CD4-positive, alpha-beta T cell treated with Interleukin-4 for 4 hours (primary cell): ENCODE measurements at places on chromosomes 16 and 17.

DNA sequence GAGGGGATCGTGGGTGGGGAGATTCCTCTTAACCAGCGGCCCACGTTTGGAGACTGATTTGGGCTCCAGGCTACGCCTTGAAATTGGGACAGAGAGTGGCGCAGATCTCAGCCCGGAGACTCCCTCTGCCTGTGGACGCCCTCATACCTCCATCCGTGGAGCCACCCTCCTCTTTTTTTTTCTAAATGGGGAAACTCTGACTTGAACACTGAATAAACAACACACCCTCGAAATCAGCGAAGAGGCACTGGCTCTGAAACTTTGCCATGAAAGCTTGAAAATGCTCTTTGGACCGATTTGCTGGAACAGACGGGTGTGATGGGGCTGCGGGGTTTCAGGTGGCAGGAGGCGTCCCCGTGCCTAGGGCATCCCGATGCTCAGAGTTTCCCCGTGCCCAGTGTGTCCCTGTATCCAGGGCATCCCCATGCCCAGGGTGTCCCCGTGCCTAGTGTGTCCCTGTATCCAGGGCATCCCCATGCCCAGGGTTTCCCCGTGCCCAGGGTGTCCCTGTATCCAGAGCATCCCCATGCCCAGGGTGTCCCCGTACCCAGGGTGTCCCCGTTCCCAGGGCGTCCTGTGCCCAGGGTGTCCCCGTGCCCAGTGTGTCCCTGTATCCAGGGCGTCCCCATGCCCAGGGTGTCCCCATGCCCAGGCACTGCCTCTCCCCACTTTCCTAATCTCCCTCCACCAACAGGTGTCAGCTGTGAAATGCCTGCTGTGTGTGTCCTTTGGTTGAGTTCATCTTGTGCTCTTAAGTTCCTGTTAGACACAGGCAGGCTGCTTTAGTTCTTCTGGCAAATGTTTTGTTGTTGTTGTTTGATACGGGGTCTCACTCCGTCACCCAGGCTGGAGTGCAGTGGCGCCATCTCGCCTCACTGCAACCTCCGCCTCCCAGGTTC lies 187.0 kb downstream of the SEC14L1 start:
- no peak for DNase-seq

DNA sequence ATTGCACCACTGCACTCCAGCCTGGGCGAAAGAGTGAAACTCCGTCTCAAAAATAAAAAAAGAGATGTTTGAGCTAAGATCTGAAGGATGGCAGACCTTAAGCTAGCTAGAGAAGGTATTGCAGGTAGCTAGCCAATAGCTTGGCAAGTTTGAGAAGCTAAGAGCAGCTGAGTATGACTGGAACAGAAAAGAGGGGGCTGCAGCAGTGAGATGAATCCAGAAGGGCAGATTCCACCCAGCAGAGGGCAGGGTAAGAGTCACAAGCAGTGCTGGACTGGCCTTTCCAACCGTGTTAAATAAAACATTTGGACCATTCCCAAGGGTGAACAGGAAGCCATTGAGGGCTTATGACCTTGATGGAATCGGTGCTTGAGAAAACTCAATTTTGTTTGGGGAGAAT lies 5.7 kb upstream of the PHAF1 start:
- DNase-seq: no peak

DNA sequence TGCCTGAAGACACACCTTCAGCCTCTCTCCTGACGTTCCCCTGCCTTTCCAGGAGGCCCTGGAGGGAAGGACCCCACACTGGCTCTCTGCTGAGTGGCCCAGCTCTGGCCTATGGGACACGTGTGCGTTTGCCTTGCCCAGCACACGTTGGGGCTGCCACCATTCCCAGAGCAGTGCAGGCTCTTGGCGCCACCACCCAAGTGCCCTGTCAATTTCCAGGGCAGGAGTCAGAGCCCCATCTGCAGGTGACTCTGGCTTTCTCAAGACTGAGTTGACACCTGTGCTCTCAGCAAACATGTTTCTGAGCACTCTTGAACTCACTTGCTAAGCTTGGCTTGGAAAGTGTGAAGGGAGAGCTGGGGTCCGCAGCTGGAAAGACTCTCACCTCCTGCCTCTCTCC lies 4.7 kb upstream of the IRF8 start:
- DNase-seq: no peak

DNA sequence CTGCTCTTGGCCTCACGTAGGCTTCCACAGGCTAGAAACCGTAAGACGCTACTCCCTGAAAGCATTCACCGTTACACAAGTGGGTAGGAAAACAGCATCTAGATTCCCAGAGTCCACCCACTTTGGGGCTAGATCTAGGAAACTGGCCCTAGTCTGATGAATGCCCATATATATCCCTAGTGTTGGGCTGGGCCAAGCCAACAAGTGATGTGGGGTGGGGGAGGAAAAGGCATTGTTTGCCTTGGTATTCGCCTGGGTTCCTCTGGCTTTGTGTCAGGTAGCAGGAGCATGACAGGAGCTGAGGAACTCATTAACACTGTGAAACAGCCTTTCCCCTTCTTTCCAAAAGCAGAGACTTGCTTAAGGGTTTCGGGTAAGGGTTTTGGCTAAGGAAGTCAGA lies 112.4 kb downstream of the SMG6 start:
- no peak for DNase-seq

- DNase-seq: no peak
Observed at GRCh38 chr17:68512960-68513474, 787 bp downstream of the PRKAR1A start.

GRCh38 chr17:2967515-2967914 lies 95.9 kb downstream of the OR1D5 start:
- DNase-seq: no peak

DNA sequence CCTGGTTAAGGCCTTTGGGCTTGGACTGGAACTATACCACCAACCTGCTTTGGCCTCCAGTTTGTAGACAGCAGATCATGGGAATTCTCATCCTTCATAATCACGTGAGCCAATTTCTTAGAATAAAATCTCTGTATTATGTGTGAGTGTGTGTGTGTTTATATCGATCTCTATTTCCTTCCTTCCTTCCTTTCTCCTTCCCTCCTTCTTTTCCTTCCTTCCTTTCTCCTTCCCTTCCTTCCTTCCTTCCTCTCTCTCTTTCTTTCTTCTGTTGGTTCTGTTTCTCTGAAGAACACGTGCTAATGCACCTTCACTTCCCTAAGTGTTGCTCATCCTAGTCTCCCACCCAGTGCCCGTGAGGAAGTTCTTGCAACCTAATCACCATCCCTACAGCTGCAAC lies 35.5 kb upstream of the PHB1 start:
- no peak for DNase-seq

GRCh38 chr17:70621566-70621965 lies 452.2 kb downstream of the KCNJ2 start:
- DNase-seq: no peak

GRCh38 chr16:20866801-20867200 lies 33.4 kb downstream of the DCUN1D3 start:
- DNase-seq: no peak

DNA sequence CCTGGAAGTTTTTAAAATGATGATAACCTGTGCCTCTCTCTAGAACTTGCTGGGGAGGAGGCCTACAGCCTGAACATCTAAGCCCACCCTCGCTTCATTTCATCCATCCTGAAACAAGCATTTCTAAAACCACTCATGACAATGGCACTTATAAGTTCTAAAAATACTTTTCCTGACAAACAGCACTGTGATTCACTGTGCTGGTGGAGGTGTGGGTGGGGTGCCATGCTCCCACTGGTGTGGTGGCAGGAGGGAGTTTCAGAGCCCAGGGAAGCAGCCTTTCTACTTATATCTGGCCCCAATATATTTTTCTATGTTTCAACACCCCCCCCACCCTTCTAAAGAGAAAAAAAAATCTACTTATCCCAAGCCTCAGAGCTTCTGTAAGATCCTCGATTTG lies 52.6 kb downstream of the RAB11FIP4 start:
- DNase-seq: no peak

DNA sequence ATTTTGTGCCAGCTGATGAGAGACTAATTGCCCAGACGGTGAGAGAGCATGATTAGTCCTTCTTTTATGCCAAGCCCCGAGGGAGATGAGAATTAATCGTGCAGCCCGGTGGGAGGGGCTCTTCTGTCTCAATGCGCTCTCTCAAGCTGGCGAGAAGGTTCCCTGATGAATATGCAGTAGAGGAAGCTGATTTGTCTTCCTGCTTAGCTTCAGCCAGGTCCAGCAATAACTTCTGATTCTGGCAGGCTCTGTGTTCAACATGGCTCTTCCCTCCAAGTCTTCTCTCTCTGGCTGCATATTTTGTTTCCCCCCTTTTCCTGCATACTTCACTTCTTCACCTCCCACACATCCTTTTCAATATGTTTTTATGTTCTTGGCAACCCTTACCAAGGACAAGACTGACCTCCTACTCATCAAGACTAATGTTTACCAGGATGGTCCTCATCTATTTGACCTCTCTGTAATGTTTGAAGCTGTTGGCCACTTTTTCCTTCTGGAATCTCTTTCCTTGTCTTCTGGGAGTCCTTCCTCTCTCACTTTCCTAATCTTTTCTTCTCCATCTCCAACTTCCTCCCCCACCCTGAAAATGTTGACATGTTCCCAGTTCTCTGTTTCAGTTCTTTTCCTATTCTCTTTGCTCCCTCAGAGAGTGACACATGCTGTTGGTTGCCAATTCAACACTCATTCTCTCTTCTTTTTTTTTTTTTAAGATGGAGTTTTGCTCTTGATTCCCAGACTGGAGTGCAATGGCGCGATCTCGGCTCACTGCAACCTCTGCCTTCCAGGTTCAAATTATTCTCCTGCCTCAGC lies 33.1 kb downstream of the ARL4D start:
- no peak for DNase-seq

- DNase-seq: no peak
Observed at GRCh38 chr17:17975436-17975835, 2.8 kb downstream of the DRC3 start.

DNA sequence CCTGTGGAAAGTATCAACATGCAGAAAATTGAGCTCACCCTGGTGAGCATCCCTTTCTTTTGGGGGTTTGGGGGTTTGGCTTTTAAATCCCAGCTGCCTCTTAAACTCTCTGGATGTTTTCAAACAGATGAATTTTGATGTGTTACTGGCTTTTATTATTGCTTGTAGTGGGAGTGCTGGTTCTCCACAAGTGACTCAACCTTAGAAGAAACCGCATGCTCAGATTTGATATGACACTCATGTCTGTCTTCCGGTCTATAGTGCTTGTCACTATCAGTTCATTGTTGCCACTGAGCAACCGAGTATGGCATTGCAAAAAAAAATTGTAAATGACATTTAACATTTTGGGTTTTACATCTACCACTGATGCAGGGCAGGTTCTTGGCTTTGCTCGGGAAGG lies 104.5 kb downstream of the HS3ST4 start:
- DNase-seq: no peak

DNA sequence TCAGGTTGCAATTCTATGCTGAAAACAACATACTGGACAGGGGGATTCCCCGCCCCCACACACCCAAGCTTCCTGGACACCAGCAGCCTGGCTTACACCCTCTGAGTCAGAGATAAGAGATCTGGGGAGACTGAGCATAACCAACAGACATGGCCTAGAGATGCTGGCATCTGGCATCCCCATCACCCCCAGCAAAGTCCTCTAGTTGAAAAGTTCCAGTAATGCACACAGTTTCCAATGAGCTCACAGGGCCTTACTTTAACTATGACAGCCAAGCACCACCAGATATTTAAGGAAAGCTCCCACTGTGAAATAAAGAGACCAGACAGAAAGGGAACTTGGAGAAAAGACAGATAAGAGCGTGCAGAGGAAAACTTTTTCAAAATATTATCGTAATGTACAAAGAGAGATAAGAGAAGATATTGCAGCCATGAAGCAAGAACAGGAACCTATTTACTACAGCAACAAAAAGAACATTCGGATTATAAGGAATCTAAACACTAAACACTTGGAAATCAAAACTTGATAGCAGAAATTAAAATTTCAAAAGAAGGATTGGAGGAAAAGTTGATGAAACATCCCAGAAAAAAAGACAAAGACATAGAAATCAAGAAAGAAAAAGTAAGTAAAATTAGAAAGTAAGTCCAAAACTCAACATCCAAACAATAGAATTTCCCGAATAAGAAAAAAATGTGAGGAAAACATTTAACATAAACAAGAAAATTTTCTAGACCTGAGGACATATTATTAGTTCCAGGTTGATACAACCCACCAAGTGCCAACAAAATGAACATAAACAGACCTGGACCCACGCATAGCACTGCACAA lies 17.2 kb upstream of the ALOX15 start:
- no peak for DNase-seq

GRCh38 chr17:44820631-44821212 lies 9.4 kb downstream of the GJC1 start:
- DNase-seq: no peak

GRCh38 chr17:3507071-3507470 lies 31.3 kb downstream of the ASPA start:
- no peak for DNase-seq

DNA sequence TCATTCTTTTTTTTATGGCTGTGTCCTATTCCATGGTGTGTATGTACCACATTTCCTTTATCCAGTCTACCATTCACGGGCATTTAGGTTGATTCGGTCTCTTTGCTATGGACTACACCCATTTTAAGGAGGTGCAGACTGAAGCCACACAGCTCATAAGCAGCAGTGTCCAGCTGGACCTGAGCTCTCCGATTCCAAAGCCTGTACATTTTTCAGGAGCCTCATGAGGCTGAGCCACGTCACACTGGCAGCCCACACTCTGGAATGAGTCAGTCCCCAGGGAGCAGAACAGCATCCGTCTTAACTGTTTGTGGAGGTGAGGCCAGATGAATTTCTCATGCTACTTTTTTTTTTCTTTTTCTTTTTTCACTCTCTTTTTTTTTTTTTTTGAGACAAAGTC lies 116.1 kb downstream of the C16orf95 start:
- DNase-seq: no peak

DNA sequence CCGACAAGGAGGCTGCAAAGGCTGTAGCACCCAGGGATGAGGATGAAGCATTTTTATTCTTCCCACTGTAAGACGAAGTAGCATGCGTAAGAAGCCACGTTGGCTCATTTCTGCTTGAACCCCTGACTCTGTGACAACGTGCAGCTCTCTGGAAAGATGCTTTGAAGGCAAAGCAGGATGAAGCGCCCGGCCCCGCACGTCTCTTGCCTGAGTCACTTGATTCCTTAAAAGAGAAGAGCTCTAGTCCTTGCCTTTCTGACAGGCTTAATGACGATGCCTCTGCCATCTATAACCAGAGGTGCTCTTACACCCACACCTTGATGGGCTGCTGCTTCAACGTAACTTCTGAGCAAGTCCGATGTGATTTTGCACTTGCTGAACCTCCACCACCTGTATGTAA lies 76.7 kb upstream of the MED9 start:
- no peak for DNase-seq

GRCh38 chr16:86157616-86158247 lies 258.8 kb downstream of the IRF8 start:
- DNase-seq: no peak

GRCh38 chr16:31099860-31100638 lies 5.5 kb upstream of the VKORC1 start:
- DNase-seq: no peak

- DNase-seq: no peak
Observed at GRCh38 chr17:15301845-15302244, 36.7 kb upstream of the PMP22 start.
